ENCODE measurements at places on chromosomes 11 and 22.

- DNase-seq: no peak
These were observed 60.6 kb downstream of the SGSM3 start for GRCh38 chr22:40430991-40431390.

DNA sequence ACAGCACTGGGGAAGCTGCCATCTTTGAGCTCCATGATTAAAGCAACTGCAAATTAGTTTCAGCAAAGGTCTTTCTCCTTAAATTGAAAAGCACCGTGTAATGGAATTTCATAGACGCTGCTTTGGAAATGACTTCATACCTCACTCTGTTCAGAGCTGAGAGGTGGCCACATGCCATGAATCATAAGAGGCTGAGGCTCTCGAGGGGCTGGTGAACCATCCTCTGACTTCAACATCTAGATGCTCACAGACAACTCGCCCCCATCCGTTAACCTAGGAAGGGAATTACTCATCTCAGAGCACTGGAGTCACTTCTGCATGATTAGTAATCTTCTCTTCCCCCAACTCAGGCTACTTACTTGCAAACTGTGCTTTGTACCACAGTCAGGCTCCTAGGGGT is 122.3 kb downstream of the RCN1 start:
- DNase-seq: no peak

GRCh38 chr11:67054836-67055523 is 1.7 kb upstream of the RHOD start:
- DNase-seq: no peak

DNA sequence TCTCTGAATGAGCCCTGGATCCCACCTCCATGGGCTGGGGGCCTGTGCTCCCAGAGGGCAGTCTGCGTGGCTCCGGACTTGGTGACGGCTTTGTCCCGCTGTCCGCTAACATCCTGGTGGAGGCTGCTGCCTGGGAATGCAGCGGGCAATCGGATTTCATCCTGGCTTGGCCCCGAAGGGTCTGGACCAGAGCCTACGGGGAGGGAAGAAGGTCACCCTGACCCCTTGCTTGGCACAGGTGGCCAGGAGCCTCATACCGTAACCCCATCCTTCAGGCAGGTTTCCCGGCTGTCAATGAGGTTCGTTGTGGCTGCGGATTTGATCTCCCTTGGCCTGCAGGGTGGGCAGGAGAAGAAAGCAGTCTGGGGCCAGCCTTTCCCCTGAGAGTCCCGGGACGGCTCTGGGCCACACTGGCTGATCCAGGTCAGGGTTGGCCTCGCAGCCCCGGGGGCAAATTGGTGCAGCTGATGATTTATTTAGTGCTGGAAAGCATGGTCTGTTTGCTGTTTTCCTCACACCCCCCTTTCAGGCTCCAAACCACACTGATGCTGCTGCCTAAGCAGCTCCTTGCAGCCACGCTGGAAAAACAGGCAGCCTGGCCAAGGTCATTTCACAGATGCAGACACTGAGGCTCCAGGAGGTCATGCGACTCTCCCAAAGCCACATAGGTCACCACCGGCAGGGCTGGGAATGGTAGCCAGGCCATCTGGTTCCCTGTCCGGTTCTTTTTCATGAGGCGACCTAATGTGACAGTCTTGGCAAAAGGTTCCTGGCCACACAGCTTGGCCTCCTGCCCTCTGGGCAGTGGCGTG is 15.0 kb downstream of the PRDM11 start:
- no peak for DNase-seq

GRCh38 chr22:31603081-31603525 is 58.9 kb downstream of the PISD start:
- no peak for DNase-seq

DNA sequence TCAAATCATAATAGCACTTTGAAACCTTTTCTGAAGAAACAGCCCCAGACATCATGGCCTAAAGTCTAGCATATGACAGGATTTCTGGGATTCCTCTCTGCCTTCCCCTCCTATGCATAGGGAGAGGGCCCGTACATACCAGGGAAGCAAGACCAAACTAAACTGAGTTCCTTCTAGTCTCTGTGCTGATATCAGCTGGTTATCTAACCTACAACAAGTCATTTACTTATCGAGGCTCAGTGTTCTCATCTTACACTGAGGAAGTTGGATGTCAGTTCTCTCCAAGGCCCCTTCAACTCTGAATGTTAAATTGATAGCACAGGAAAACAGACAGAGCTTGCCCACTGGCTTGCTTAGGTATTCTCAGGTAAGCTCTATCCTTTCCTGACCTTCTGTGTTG is 17.0 kb upstream of the GRIK4 start:
- no peak for DNase-seq

- no peak for DNase-seq
These were observed 42.2 kb upstream of the SLC36A4 start for GRCh38 chr11:93239966-93240365.
